ENCODE measurements at places on chromosomes 1 and 21.
A peak's percentile ranks its signal among the peaks of the same experiment; 100 is the strongest.

GRCh38 chr1:176022574-176022973, 184.5 kb downstream of the COP1 start:
- DNase-seq = no peak

DNA sequence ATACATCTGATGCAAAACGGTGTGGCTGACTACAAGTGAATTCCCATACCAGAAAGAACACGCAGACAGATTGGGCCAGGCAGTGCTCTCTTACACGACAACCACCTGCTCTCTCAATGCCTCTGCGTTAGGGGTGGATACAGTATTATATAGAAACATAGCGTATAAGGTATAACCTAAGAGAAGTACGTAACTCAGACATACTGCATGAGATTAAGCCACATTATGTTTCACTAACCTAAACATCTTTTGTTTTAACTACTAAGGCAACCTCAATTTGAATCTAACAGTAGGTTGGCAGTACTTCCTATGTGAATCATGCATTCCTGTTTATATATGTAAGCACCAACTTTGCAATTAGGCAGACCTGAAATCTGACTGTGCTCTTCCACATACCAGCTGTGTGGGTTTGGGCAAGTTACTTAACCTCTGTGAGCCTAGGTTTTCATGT, 58.1 kb upstream of the COA6 start:
- peak; percentile 59 for DNase-seq

GRCh38 chr21:36697060-36697850, 1.7 kb upstream of the SIM2 start:
- no peak for DNase-seq

- DNase-seq = peak; percentile 58
These were observed 14.8 kb downstream of the IL6R start for GRCh38 chr1:154419620-154420571.

DNA sequence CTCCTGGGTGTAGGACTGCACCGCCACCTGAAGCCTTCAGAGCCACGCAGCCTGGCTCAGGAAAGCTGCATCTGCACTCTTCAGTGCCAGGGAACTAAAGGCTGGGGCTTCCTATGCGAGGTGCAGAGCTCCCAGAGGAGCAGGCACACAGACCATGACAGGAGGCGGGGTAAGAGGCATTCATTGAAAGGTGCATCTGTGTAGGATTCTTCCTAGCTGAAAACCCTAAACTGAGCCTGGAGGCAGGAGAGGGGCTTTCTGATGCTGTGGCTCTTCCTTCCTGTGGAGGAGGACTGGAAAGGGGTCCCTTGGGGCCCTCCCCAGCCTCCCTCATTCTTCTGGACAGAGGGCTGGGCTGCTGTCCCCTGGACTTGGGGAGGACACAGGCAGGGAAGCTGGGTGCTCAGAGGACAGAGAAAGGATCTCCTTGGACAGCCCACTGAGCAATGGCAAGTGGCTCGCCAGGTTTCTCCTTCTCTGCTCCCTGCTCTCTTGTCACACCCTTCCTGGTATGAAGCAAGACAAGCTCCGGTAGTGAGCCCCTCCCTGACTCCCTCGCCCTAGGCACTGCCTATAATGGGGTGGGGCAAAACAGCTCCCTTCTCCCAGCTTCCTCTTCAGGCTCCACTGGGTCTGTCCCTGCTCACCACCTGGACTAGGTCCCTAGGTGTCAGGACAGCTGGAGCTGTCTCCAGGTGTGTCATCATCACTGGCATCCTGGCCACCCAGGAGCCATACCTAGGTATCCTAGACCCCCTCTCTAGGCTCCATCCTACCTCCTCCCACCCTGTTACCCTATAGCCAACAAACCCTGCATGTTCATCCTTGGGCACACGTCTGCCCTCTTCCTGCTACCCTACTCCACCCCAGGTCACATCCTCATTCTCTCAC, 20.0 kb downstream of the S100A6 start:
- no peak for DNase-seq

GRCh38 chr1:113666126-113666525, 93.2 kb downstream of the PHTF1 start:
- no peak for DNase-seq

- no peak for DNase-seq
These were observed 2.7 kb upstream of the S100A11 start for GRCh38 chr1:152039461-152039860.

- no peak for DNase-seq
These were observed 28.4 kb upstream of the PADI1 start for GRCh38 chr1:17176306-17177061.

DNA sequence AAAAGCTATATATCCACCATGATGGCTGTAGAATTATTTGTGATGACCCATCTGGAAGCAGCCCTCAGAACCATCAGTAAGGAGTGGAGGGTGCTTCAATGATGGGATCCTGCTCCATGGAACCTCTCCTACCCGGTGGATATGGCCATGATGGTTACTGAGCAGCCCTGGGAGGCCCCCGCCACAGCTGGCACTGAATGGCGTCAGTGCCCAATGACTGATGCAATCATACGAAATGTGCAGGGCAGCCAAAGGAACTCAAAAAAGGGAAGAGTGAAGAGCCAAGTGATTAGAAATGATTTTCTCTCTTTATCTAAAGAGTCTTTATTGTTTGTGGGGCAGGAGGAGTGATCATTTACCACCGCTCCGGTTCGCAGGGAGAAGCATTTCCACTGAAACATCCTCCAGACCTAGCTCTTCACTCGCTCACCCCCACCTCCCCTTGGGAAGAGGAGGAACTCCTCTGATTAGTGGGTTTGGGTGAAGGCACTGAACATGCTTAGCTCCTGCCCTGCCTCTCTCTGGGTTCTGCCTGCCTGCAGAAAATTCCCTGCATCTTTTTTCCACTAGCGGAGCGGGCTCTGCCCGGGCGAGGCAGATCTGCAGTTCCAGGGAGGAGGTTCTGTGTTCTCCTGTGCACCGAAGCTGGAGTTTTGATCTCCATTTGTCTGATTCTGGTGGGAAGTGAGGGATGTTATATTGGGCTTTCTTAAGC, 260.3 kb downstream of the GRIK3 start:
- DNase-seq = no peak

DNA sequence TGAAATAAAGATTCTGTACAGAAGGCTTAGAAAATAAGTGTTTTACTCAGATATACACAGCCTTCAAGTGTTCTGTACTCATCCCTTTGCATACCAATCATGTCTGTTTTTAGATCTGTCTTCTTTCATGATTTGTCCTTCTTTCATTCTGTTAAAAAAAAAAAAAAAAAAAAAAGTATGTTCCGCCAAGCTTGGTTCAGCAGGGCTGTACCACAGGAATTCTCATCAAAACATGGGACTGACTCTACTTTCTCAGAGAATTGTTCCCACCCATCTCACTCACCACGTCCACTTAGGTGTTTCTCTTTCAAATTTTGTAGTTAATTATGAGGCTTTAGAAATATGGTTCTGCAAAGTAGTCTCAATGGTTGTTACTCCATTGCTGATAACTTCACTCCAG, 119.0 kb downstream of the AK5 start:
- DNase-seq = no peak

GRCh38 chr1:94590203-94591137, 48.9 kb upstream of the F3 start:
- DNase-seq = no peak

DNA sequence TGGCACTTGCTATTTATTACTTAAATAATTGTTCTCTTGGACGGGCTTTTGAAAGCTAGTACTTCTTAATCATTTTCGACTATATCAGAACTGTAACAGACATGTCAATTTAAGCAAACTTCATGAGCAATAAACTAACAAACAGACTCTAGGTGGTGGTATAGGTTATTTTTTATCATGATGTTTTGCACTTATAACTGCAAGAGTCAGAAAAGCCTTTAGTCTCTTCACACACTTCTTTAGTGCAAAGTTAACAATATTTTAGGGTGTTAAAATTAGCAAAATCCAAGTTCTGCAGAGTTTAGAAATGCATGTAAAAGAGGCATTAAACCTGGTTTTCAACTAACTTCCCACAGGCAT, 2.2 kb downstream of the NRIP1 start:
- no peak for DNase-seq

DNA sequence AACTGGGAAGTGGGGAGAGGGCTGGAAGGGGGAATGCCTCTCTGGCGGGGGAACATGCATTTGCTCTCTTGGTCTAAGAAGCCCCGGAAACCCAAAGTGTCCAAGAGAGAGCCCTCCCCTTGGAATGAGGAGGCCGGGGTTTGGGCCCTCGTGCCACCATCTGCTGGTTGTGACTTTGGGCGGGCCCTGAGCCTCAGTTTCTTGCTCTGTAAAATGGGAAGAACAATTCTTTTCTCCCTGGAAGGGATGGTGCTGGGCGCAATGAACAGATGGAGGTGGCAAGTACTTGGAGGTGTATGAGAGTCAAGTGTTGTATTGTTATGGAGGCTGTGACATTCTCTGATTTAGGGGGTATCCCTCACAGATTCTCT, 69.9 kb upstream of the TARDBP start:
- no peak for DNase-seq

GRCh38 chr1:55929652-55930051, 649.7 kb downstream of the PLPP3 start:
- DNase-seq = no peak

GRCh38 chr1:180501865-180502360, 464 bp downstream of the ACBD6 start:
- no peak for DNase-seq

DNA sequence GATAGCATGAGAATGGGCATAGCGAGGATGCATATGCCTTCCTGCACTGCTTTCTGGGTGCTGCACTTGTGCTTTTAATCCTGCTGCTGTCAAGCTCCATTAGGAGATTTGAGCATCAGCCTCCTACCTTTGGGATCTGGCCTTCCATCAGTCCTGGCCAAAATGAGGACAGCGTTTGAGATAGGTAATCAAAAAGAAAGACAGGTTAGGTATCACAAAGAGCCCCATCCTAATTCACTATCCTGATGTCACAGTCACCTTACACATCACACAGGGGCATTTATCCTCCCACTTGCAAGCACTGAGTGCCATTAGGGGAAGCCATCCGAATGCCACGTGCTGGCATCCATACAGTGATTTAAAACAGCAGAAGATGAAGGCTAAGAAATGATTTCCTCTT, 13.2 kb upstream of the FAM163A start:
- no peak for DNase-seq

DNA sequence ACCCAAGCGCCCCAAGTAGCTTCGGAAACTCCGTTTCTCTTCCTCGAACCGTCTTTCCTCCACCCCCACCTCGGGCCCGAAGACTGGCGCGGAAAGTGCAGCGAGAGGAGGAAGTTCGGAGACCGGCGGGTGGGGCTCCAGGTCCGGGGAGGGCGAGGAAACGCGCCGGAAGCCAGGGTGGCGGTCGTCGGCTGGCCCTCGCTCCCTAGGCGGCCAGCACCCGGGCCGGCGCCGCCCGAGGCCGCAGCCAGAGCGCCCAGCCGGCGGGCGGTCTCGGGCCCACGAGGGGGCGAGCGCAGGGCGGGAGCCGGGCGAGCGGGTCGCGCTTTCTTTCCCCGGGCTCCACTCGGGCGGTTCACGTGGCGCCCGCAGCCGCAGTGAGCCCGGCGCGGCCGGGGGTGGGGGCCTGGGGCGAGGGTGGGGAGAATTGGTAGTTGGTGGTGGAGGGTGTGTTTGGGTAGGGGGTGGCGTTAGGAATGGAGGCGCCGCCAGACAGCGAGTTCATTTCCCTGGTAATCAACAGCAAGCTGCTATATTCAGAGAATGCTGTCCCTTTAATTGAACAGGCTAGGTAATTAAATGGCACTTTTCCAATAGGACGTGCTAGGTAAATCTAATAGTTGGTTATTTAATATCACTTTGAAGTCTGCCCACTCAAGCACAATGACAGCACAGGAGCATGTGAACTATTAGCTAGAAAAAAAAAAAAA, 6.7 kb downstream of the LMO4 start:
- DNase-seq = peak; percentile 64

GRCh38 chr1:212754193-212754592, 37.4 kb downstream of the NSL1 start:
- no peak for DNase-seq

GRCh38 chr1:84010136-84010535, 11.2 kb upstream of the TTLL7 start:
- DNase-seq = no peak
